Activated naive CD8-positive, alpha-beta T cell treated with anti-CD3 and anti-CD28 coated beads, Interleukin-2, amount 50 U/mL, for 24 hours (primary cell): ENCODE measurements at places on chromosomes 7 and 10.

- no peaks in the 10 kb centered on the region for H3K27me3 ChIP-seq
- DNase-seq: no peak
Measured at GRCh38 chr10:87974769-87975168, 111.3 kb downstream of the PTEN start.

- no peak for DNase-seq
- no peaks in the 10 kb centered on the region for H3K36me3 ChIP-seq
- no peaks in the 10 kb centered on the region for H3K4me1 ChIP-seq
- no peak overlapping the region for H3K27ac ChIP-seq
Measured at GRCh38 chr10:29926693-29927048, 132.7 kb downstream of the JCAD start.

DNA sequence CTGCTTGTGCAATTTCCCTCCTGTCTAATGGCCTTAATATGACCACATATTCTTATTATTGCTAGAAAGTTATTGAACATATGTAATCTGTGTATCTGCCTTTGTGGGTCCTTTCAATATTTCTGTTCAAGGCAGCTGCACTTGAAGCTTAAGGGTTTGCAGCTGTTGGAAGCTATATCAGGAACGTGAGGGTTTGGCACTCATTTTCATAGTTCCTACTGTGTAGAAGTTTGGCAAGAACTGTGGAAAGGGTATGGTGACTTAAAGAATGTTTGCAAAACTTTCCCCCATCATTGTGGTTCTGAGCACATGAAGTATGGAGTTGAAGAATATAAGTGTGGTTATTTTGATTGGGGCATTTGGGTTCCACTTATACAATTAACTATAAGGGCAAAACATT is 144.7 kb upstream of the SEMA3A start:
- H3K4me1 ChIP-seq: no peaks in the 10 kb centered on the region
- no peaks in the 10 kb centered on the region for H3K36me3 ChIP-seq
- no peak overlapping the region for H3K4me3 ChIP-seq

DNA sequence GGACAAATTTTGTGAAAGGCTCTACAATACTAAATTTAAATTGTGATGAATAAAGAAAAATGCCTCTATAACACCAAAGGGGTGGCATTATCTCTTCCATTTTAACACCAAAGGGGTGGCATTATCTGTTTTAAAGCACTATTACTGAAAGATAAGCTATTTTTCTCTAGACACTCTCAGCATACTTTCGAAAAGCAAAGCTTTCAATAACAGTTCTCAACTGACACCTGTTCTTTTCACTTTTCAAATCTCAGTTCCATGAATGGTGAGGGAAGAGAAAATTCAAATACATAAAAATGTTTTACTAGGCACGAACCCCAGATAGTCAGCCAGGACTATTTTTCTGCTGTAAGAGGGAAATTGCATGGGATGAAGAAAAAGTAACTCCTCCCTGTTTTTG is 103.8 kb downstream of the CPEB3 start:
- H3K27me3 ChIP-seq: no peaks in the 10 kb centered on the region
- H3K4me3 ChIP-seq: no peak overlapping the region
- no peak overlapping the region for H3K27ac ChIP-seq
- H3K4me1 ChIP-seq: no peaks in the 10 kb centered on the region

DNA sequence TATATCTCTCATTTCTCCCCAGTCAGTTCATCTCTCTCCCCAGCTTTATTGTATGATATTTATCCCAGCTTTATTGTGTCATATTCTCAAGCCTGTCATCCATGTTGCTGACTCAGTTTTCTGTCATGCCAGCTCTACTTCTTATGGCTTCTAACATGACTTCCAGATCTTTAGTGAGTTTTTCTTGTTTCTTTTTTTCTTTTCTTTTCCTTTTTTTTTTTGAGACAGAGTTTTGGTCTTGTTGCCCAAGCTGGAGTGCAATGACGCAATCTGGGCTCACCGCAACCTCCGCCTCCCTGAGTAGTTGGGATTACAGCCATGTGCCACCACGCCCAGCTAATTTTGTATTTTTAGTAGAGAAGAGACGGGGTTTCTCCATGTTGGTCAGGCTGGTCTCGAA is 28.7 kb upstream of the CALU start:
- peaks cover 5% of the 10 kb centered on the region for H3K4me1 ChIP-seq
- no peak overlapping the region for H3K4me3 ChIP-seq
- DNase-seq: no peak

DNA sequence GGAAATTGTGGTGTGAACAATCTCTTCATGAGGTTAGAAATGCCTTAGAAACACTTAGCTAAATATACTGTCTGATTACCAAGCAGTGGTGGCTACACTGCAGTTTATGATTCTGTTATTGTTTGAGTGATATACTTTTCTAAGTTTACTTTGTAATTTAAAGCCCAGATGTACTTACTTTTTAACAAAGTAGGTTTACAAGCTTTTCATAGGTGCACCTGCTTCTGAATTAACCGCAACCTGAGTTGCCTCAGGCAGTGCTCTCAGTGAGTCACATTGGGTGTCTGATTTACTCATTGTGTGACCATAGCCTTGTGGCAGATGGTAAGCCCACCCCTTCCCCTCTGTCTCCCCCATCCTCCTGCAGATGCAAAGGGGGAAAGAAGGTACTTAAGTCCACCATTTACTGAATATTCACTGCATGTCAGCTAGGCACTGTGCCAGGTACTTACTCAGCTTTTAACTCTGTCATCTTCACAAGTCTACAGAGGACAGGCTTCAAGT is 9.0 kb downstream of the MTURN start:
- no peaks in the 10 kb centered on the region for H3K27me3 ChIP-seq
- H3K27ac ChIP-seq: no peak overlapping the region
- no peak overlapping the region for H3K4me3 ChIP-seq
- DNase-seq: peak; percentile 18

DNA sequence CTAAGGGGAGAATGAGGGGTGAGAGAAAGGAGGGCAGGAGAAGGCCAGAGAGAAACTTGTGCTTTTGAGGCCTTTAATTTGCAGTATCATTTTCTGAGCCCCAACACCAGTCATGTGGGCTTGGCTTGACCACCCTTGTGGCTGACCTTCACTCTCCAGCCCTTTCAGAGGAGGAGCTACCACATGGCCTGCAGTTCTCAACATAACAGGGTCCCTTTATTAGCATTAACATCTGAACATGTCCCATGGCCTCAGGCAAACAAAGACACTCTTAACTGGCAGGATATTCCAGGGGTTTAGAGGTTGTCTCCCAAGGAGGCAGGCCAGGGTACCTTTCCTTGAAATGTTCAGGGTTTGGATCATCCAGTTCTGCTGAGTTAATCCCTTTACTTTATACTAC is 6.7 kb downstream of the ZNF713 start:
- DNase-seq: no peak
- no peaks in the 10 kb centered on the region for H3K4me1 ChIP-seq
- no peaks in the 10 kb centered on the region for H3K36me3 ChIP-seq
- H3K27me3 ChIP-seq: no peaks in the 10 kb centered on the region
- no peak overlapping the region for H3K4me3 ChIP-seq

DNA sequence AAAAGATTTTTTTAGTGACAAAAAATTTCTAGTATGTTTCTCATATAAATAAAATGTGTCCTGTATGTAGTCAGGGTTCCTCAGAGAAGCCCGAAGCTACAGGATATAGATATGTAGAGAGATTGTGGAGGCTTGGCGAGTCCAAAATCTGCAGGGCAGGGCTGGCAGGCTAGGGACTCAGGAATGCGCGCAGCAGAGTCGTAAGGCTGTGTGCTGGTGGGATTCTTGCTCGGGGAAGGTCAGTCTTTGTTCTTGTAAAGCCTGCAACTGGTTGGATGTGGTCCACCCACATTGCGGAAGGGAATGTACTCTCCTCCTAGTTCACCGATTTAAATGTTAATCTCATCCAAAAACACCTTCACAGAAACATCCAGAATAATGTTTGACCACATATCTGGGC is 30.6 kb downstream of the LHPP start:
- peaks cover 12% of the 10 kb centered on the region for H3K4me1 ChIP-seq
- H3K27me3 ChIP-seq: no peaks in the 10 kb centered on the region
- peaks cover 4% of the 10 kb centered on the region for H3K36me3 ChIP-seq
- no peak for DNase-seq

DNA sequence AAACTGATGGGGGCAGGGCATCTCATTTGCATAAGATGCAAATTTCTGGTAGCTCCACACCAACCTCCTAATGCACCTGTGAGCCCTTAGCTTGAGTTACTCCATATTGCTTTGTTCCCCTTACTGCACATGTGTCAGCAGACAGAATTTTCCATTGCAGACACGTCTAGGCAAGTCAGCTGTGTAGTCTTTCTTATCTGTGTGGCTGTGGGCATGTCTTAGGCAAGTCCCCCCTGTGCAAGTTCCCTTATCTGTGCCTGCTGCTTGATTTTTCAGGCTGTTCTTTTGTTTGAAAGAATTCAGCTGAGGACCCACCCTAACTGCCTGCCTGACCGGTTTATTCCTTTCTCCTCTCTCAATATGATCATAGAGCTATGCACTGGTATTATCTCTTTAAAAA is 28.5 kb upstream of the TRIM24 start:
- H3K27ac ChIP-seq: no peak overlapping the region
- no peaks in the 10 kb centered on the region for H3K4me1 ChIP-seq
- peaks cover 6% of the 10 kb centered on the region for H3K36me3 ChIP-seq
- H3K27me3 ChIP-seq: no peaks in the 10 kb centered on the region
- no peak for DNase-seq

GRCh38 chr7:31853380-31853779 is 166.4 kb downstream of the PPP1R17 start:
- H3K27me3 ChIP-seq: no peaks in the 10 kb centered on the region
- no peak overlapping the region for H3K4me3 ChIP-seq
- DNase-seq: no peak

DNA sequence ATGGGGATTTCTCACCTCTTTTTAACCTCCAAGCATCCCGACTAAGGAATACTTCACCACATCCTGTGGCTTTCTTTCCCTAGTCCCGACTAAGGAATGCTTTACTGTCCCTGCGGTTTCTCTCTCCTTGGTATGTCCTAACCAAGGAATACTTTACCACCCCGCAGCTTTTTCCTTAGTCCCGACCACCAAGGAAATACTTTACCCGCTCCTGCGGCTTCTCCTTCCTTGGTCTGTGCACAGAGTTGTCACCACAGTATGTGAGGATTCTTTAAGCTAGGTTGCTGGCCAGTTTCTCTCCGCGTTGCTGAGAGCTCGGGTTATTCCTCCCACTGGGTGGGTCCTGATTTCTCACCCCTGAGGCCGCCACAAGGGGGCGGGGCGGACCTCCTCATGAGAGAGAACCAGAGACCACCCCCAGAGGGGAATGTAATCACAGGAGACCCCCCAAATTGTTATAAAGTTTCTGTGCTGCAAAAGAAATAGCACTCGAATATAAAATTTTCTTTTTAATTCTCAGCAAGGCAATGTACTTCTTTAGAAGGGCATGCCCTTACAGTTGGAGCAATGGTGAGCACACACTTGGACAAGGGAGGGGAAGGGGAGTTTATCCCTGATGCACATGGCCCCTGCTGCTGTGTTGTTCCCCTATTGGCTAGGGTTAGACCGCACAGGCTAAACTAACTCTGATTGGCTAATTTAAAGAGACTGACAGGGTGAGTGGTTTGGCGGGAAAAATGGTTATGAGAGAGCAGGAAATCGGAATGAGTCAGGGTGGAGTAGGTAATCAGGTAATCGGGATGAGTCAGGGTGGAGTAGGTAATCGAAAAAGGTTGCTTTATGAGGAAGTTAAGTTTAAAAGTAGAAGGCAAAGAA is 12.8 kb downstream of the SUGCT start:
- DNase-seq: no peak
- H3K36me3 ChIP-seq: no peaks in the 10 kb centered on the region
- H3K27me3 ChIP-seq: peaks cover 7% of the 10 kb centered on the region
- H3K4me1 ChIP-seq: no peaks in the 10 kb centered on the region
- H3K27ac ChIP-seq: no peak overlapping the region
- no peak overlapping the region for H3K4me3 ChIP-seq

- no peaks in the 10 kb centered on the region for H3K27me3 ChIP-seq
- no peaks in the 10 kb centered on the region for H3K36me3 ChIP-seq
- no peak overlapping the region for H3K4me3 ChIP-seq
- H3K4me1 ChIP-seq: no peaks in the 10 kb centered on the region
- no peak for DNase-seq
- no peak overlapping the region for H3K27ac ChIP-seq
Measured at GRCh38 chr10:9911488-9911887, 1106.2 kb upstream of the CELF2 start.

GRCh38 chr10:50987934-50988333 is 86.4 kb upstream of the PRKG1 start:
- H3K36me3 ChIP-seq: no peaks in the 10 kb centered on the region
- DNase-seq: no peak
- H3K4me3 ChIP-seq: no peak overlapping the region
- H3K27ac ChIP-seq: no peak overlapping the region

GRCh38 chr7:148457310-148457921 is 133.2 kb upstream of the C7orf33 start:
- no peak overlapping the region for H3K27ac ChIP-seq
- peaks cover under 1% of the 10 kb centered on the region for H3K27me3 ChIP-seq
- no peak overlapping the region for H3K4me3 ChIP-seq

GRCh38 chr7:16558761-16559302 is 32.2 kb downstream of the LRRC72 start:
- no peak for DNase-seq
- no peak overlapping the region for H3K27ac ChIP-seq
- peaks cover 8% of the 10 kb centered on the region for H3K4me1 ChIP-seq
- no peaks in the 10 kb centered on the region for H3K27me3 ChIP-seq

DNA sequence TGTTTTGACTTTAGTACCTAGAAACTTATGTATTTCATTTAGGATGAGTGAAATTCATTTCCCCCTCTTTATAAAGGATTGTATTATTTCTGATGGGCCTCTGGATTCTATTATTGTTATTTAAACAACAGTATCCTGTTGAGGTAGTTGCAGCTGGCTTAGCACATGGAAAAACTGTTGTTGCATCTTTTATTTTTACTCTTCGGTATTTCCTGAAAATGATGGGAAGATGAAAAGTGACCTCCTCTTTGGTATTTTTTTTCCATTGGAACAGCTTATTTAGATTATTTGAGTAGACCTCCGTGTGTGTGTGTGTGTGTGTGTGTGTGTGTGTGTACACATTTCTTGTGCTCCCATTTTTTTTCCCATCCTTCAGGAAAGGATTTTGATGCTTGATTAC is 129.8 kb downstream of the PRKG1 start:
- no peak overlapping the region for H3K27ac ChIP-seq
- H3K4me3 ChIP-seq: no peak overlapping the region
- no peaks in the 10 kb centered on the region for H3K36me3 ChIP-seq
- DNase-seq: no peak

GRCh38 chr10:36778651-36779050 is 346.7 kb upstream of the ANKRD30A start:
- H3K27ac ChIP-seq: no peak overlapping the region
- no peaks in the 10 kb centered on the region for H3K4me1 ChIP-seq
